PC-9 (cell line): ENCODE measurements at places on chromosomes 12 and 14. TPM values are rescaled to one million over a fixed set of nuclear protein-coding genes. Genes with fewer than 3 reads are reported as not detected.

DNA sequence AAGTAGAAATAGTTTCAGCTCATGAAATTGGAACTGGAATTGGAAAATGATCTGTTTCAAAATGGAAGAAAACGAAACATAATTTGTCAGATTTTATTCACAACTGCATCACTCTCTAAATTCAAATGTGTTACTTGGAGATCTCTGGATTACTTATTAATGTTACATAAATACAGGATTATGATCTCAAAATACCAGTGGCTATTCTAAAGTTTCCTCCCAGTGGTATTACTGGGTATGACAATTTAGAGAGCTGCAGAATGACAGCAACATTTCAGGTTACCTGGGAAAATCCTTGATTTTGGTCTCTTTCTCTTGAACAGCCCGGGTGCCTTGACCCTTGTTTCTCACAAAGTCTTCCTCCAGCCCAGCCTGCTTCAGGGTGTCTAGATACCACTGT lies 14.2 kb downstream of the FAM161B start:
- no peak for DNase-seq

STAB2 gene
- total RNA-seq = not detected in 2 replicates

LAG3 gene
- total RNA-seq = 9.4 and 10.5 TPM in 2 replicates

DNA sequence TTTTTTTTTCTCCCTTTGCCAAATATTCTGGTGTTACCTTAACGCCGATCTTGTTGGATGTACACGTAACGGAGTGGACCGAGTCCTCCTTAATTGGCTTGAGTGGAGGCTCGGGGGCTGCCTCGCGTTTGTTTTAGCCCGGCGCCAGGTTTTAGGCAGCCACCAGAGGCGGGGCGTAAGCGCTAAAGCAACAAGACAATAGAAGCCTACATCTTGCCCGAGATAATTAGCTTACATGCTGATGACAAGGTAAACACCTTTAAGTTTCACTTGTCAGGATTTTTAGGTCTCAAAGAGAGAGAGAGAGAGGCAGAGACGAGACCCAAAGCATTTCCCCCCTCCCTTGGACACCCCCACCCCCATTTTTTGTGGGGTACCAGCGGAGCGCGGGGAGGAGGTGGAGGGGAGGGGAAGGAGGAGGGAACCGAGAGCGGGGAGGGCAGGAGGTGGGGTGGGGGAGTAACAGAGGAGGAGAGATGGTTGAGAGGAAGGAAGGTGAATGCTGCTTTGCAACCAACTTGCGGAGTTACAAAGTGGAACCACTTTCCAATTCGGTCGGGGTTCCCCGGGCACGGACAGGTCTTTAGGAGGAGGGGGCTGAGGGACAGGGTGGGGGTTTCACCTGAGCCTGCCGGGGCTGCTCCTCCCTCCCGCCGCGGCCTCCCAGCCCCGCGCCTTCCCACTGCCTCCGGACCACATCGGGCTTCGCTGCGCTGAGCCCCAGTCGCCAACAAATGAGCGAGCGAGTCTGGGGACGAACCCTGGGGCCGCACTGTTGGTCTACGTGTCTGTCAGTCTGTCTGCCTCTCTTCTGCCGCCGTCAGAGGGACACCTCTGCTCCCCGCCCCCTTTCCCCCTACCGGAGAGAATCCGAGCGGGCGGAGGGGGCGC lies at the start of gene NKX2-1:
Gene NKX2-1 (minus strand): TSS at position 802 of the 891 bp plus-strand sequence. CDS start 103 bp downstream, at position 699.
- DNase-seq = no peak

DNA sequence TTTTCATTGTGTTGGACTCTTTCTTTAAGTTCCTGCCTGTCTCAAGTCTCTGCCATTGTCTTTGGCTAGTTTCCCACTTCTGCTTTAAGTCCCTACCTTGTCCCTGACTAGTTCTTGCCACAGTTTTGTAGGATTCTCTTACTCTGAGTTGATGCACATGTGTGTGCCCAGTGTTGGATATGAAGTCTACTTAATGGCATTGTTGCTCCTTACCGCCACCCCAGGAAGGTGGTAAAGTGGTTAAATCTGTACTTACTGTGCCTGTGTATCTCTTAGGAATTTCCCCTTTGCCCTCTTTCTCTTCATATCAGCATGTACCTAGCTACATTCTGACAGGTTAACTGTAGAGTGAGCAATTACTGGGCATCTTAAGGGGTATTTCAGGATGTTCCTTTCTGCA lies 227.1 kb downstream of the NUBPL start:
- no peak for DNase-seq

SLC5A8 gene
- not detected in 2 replicates for total RNA-seq
